LoVo (cell line): ENCODE measurements at places on chromosomes 13 and 19.

GRCh38 chr13:51687947-51688714, 103.9 kb downstream of the WDFY2 start:
- no peak for DNase-seq

GRCh38 chr19:34319785-34320184, 45.2 kb upstream of the GPI start:
- DNase-seq: no peak

DNA sequence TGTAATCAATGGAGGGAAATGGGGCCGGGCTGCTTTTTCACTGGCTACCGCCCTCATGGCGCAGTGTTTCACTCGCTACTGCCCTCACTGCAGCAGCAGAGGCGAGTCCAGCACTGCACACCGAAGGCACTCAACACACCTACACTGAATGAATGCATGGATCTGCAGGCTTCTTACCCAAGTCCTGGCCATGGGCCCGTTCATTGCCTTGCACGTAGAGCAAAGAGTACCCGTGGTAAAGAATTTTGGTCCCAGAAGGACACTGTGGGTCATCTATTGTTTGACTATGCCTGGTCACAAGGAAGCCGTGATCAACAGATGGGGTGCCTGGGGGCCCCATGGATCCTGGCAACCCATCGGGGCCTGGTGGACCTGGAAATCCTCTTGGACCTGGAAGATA, 144.9 kb downstream of the COL4A1 start:
- DNase-seq: no peak

- DNase-seq: no peak
Observed at GRCh38 chr19:46484656-46485055, 11.0 kb downstream of the PNMA8B start.

DNA sequence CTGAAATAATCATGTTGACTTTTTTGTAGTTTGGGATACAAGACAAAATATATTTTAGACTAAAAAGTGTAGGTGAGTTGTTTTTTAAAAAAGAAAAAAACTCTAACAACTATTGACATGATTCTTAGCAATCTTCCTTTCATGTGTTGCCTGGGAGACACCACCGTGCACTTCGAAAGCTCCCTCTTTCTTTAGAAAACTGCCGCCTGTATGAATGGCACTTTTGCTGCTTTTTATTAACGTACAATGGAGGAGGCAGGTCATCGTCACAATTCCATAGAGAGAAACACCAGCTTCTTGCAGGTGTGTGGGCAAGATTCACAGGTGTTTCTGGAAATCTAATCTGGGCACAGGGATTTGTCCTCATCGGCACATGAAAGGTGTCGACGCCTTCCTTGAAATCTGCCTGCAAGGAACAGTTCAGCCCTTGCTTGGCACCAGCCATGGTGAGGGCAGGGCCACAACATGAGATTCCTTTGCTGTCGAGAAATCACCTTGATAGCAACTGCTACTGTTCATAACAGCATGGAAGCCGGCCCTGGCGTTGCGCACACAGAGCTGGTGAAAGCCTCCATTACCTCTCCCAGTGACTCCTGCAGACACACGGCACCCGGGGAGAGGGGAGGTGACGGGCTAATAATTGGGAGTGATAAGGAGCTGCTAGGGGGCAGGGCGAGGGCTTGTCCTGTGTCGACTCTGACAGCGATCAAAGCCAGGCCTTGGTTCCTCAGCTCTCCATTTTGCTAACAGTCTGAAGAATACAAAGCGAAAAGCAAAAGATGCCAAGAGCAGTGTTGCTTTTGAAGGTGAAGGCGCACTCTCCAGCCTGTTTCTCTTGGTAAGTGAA, 66.5 kb downstream of the EFNB2 start:
- DNase-seq: no peak

- no peak for DNase-seq
Observed at GRCh38 chr13:54890976-54891375, 1862.4 kb downstream of the OLFM4 start.

DNA sequence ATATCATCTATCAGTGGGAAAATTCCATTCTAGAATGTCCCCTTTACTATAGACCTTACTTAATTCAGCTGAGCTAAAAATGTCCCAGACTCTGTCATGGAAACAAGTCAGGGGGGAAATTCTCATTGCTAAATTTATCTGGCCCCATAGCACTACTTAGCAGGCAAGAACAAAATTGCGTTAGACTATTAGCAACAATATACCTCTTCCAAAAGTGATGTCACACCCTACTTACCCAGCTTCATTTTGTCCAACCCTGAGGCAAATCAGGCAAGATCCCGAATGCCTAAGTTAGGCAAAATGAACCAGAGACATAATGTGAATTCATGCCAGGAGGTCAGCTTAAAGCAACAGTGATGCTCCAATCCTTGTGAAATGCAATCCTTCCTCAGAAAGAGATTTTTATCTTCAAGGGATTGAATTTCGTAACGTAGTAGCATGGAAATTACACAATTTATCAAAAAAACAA, 93.7 kb downstream of the FRY start:
- DNase-seq: no peak

GRCh38 chr13:48252176-48252575, 19.2 kb downstream of the ITM2B start:
- no peak for DNase-seq

DNA sequence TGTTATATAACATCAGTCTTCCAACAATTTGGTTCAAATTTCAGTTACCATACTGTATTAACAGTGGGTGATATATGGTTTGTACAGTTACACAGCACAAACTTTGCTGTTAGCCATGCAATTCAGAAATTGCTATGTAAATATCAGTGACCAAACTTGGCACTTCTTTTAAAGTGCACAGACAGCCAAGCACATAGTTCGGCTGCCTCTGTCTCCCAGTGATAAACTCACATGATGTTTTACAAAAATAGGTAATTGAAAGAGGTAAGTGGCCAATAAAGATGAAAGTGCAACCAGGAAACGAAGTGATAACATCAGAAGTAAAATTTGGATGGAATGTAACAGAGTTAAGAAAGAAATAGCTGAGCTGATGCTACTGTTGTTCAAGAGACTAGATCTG, 143.9 kb downstream of the PCDH9 start:
- no peak for DNase-seq

- DNase-seq: no peak
Observed at GRCh38 chr13:36086117-36086516, 45.1 kb downstream of the DCLK1 start.

- DNase-seq: no peak
Observed at GRCh38 chr13:91295712-91296410, 51.6 kb upstream of the MIR17HG start.

- DNase-seq: no peak
Observed at GRCh38 chr13:84962141-84962750, 837.0 kb downstream of the SLITRK6 start.

GRCh38 chr19:48815870-48816501, 5.2 kb upstream of the BCAT2 start:
- no peak for DNase-seq

DNA sequence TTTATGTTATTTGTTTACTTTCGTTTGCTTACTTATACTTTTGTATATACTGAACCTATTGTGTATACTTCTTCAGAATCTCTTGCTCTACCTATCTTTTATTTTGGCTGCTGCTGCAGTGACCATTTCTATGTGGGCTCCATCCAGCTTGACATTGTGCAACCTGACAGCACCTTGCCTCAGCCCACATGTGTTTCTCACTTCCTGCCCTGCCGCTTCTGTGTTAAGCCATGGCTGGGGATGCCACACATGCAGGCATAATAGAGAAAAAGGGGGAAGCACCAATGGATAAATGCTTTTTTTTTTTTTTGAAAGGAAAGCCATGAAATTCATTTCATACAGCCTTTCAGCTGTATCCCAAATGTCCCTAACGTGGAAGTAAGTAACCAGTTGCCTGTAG, 147.6 kb downstream of the RBM26 start:
- DNase-seq: no peak

GRCh38 chr13:95355494-95355893, 54.2 kb upstream of the ABCC4 start:
- DNase-seq: no peak

DNA sequence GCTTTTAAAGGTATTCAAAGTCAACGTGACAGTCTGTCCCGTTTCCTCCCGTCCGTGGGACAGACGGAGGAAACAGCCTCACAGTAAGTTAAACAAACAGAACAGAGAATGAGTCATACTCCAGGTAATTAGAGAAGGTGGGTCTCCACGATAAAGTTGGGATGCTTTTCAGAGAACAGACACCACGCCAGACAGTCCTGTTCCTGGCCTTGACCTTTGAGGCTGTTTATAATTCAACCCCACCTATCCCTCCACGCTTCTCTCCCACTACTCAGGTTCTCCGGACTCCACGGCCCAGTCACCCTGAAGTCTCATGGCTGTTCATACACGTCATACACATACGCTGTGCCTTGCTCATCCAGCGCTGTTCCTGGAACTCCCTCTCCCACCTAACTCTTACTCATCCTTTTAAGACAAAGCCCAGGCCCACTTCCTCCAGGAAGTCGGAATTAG, 42.5 kb downstream of the ARHGEF18 start:
- peak; percentile 80 for DNase-seq

- DNase-seq: no peak
Observed at GRCh38 chr19:9939301-9939913, 3.1 kb upstream of the OLFM2 start.
